ENCODE measurements at places on chromosomes 3 and 15.

DNA sequence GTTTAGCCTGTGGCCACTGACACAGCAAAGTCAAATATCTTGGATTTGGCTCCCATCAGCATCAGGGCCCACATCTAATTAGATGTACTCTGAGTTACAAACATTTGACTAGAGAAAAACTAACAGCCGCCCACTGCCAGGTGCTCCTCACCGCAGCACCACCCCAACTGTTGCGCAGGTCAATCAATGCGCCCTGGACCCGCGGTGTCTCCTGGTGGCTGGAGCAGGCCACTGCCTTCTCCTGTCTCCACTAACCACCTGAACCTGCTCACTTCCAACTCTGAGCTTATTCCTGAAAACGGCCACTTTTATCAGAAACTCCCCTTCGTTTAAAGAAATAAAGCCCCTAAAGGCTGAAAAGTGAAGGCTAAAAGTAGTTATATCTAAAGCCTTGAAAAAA, 4.3 kb downstream of the RIOX2 start:
- peak; percentile 56 for DNase-seq

GRCh38 chr3:174342941-174343501, 516.1 kb upstream of the NAALADL2 start:
- no peak for DNase-seq

DNA sequence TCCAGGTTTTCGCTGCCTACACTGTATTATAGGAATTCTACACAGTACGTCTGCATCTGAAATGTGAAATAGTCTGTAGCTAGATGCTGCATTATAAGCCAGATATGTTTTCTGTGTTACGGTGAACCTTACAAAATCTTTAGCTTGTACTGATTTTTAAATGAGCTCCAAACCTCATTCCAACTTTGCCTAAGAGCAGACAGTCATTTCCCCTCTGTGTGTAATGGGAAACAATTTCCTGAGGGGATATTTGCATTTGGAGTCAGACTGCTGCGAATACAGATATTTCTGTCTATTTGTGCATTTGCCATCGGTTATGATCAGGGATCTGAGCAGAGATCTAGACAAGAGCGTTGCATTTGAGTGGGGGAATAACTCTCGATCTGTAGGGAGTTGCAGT, 37.5 kb downstream of the ARNT2 start:
- DNase-seq: no peak

DNA sequence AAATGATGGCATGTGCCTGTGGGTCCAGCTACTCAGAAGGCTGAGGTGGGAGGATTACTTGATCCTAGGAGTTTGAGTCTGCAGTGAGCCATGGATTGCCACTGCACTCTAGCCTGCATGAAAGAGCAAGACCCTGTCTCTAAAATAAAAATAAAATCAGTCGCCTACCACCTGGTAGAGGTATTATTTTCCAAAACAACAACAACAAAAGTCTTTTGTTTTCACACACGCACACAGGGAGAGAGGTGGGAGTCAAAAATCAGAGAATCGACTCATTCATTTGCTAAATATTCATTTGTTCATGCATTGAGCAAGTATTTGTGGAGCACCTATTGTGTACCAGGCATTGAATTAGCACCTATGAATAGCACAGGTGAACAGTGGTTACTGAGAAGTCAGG, 218.1 kb downstream of the LRTM1 start:
- no peak for DNase-seq

GRCh38 chr3:153410517-153410916, 248.5 kb downstream of the RAP2B start:
- DNase-seq: no peak

- no peak for DNase-seq
These were observed 271.9 kb downstream of the FOXP1 start for GRCh38 chr3:71311661-71312046.

- DNase-seq: no peak
These were observed 61.4 kb upstream of the C15orf39 start for GRCh38 chr15:75140080-75140879.
